ENCODE measurements at places on chromosomes 3 and 15.

DNA sequence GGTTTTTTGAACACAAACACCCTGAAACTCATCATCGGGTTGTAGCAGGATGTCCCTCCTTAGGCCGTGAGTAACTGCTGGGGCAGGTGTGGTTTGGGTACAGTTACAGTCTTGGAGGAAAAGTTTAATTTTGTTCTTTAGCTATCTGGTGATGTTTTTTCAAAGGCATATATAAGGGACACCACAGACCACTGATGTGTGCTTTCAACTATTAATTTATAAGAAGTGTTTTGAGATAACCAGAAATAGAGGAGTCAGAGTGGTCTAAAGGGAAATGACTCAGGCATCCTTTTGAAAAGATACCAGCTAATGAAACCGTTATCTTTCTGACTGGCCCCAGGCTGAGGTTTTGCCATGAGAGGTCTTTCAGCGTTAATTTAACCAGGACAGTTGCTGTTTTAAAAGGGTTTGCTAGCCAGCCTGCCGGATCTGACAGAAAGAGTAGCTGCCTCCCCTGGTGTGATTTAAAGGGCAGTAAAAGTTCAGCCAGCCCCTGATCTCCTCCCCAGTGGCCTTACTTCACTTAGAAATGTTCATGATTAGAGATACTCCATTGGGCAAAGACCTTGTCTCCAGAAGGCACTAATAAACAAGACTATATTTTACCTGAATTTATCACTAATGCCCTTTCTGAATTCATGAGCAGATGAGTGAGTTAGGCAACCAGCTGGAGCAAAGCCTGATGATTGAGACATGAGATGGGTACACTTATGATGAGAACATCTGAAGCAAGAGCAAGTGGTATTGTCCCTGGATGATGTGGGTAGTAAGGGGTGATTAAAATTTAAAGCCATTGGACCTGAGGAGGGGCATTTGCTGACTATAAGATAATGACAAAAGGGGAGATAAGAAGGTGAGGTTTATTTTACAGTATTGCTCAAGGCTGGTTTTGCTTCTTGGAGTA is 482.5 kb upstream of the TBL1XR1 start:
- no peak for DNase-seq

DNA sequence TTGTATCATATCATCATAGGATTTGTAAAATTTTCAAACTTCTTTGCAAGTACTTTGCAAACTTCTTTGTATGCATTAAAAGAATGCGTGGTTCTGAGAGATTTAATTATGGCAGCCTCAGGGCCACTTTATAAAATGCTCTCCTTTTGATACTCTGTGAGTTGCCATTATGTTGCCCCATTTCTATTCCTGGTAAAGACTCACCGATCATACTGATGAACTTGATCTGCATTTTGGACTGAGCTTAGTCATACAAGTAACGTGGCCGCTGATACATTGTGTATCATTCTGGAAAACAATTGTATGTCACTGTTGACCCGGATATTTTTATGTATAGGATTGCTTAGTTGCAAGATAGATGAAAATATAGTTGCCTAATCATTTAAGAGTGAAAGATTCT is 38.8 kb downstream of the AKAP13 start:
- DNase-seq, result no peak

DNA sequence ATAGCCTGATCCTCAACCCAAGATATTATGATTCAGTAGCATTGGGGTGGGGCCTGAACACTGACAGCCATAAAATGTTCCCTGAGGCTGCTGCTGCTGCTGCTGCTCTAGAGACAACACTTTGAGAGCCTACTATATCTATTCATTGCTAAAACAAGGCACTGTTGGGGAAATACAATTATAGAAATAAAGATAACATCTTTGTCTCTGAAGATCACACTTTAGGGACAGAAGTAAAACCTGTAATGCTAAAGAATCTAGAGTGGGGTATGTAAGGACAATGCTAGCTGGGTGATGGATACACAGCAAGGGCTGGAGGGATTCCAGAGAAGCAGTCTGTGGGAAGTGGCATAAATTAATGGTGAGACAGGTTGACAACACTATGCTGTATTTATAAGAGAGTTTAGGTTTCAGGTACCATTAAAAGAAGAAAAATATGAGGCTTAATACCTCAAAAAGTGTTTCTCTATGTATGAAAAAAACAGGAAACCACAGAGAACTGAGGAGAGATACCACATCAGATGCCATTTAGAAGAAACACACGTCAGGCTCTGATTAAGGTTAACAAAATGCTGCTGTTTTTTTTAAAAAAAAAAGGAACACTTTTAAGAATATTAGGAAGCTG is 115.9 kb downstream of the CBLB start:
- no peak for DNase-seq

GRCh38 chr3:168926426-168926825 is 737.1 kb downstream of the MECOM start:
- no peak for DNase-seq

- no peak for DNase-seq
Observed at GRCh38 chr3:152270937-152271336, 2.2 kb downstream of the MBNL1 start.

GRCh38 chr3:189071446-189071845 is 100.3 kb upstream of the TPRG1 start:
- no peak for DNase-seq

DNA sequence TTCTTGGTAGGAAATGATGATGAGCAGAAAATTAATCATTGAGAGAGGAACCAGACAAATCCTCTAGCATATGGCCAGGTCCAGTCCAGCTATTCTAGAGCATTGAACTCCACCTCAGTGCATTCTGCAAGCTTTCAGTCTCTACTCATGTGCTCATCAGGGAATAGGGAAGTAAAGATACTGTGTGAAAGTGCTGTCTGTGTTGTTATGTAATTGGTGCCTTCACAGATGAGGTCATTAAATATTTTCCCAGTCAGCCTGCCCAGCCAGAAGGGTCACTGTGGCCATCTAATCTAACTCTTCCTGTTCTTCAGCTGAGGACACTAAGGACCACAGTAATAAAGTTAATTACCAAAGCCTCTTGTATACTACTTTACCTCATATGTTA is 28.2 kb downstream of the C3orf62 start:
- DNase-seq, result no peak

GRCh38 chr3:73835945-73836344 is 211.2 kb upstream of the PDZRN3 start:
- DNase-seq, result no peak

DNA sequence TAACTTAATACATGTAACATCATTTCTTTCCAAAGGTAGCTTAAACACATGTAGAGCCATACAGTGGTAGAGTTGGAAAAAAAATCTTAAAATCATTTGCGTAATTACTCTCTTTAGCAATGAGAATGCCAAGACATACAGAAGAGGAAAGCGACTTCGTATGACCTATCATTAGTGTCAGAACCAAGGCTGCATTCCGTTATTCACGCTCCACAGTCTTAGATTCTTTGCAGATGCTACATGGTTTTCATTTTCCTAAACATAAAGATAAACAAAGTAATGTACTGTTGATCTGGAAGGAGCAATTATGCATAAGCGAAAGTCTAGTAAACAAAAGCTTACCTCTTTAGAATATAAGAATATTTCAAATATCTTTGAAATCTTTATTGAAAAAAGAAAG is 410.3 kb upstream of the TPRG1 start:
- no peak for DNase-seq

Measured in SHP77 (cell line).